SK-MEL-5 (cell line): ENCODE measurements at places on chromosomes 11 and 22.
A peak's percentile ranks its signal among the peaks of the same experiment; 100 is the strongest.

DNA sequence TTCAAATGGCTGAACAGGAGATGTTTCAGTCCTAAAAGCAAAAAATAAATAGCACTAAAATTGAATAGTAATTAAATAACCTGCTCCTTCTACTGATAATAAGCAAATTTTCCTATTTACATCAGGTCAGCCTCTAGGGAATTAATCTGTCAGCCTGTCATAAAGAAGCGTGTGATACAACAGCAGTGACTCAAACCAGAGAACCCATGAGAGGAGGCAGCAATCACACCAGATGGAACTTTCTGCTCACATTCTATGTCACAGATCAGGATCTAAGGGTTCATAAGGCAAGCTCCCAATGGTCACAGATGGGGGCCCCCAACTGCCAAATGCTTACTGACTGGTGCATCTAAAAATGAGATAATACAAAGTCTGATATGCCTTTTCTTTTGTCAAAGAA, 41.1 kb downstream of the RBFOX2 start:
- peak; percentile 37 for DNase-seq

- peak; percentile 32 for DNase-seq
Observed at GRCh38 chr11:110295531-110296225, 736 bp downstream of the RDX start.

- DNase-seq = no peak
Observed at GRCh38 chr22:31619611-31620300, 42.3 kb downstream of the PISD start.

DNA sequence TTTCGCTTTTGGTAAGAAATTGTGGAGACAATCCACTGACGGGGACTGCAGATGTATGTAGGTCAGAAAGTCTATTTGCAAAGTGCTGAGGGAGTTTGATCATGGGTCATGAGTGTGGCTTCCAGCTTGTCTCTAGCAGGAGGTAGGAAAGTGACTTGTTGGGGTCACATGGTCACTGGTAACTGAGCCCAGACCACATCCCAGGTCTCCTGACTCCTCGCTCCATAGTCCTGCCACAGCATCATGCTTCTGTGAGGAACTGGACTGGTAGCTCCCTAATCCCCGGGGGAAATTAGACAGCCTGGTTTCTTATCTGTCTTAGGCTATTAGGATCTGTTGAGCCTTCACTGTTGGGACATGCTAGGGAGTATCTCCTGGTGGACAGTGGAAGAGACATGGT, 142.1 kb downstream of the MYO18B start:
- DNase-seq = no peak

DNA sequence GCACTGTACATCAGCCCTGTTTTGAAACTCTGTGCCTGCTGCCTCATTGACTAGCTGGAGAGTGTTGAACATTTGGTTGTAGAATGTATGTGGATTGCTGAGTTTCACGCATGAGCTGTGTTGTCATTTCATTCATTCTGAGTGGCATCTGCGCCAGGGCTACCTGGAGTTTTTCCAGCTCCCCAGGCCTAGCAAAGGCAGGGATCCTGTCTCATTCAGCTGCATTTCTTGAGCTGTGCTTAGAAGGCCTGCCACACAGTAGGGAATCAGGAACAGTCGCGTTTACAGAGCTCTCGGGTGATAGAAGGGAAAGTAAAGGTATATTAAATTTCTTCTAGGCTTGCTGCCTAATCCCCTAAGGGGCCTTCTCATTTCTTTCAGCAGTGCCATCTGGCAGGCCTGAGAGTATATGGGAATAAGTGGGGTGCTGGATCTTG, 44.3 kb downstream of the PTPRJ start:
- DNase-seq = no peak

DNA sequence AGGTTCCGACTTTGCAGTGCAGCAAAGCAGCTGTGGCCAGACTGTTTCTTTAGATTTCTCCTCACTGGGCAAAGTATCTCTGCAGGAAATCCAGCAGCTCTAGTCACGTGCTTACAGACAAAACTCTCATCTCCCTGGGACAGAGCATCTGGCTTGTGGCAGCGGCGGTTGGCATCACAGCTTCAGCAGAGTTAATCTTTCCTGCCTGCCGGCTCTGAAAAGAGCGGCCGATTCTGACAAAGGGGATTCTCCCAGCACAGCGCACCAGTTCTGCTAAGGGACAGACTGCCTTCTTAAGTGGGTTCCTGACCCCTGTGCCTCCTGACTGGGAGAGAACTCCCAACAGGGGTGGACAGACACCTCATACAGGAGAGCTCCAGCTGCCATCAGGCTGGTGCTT, 1357.3 kb upstream of the TENM4 start:
- DNase-seq = no peak

GRCh38 chr11:74839446-74839845, 90.8 kb downstream of the RNF169 start:
- no peak for DNase-seq

GRCh38 chr11:25734591-25735211, 597.2 kb upstream of the ANO3 start:
- DNase-seq = peak; percentile 63

- DNase-seq = no peak
Observed at GRCh38 chr11:102429691-102430090, 22.9 kb downstream of the TMEM123 start.

DNA sequence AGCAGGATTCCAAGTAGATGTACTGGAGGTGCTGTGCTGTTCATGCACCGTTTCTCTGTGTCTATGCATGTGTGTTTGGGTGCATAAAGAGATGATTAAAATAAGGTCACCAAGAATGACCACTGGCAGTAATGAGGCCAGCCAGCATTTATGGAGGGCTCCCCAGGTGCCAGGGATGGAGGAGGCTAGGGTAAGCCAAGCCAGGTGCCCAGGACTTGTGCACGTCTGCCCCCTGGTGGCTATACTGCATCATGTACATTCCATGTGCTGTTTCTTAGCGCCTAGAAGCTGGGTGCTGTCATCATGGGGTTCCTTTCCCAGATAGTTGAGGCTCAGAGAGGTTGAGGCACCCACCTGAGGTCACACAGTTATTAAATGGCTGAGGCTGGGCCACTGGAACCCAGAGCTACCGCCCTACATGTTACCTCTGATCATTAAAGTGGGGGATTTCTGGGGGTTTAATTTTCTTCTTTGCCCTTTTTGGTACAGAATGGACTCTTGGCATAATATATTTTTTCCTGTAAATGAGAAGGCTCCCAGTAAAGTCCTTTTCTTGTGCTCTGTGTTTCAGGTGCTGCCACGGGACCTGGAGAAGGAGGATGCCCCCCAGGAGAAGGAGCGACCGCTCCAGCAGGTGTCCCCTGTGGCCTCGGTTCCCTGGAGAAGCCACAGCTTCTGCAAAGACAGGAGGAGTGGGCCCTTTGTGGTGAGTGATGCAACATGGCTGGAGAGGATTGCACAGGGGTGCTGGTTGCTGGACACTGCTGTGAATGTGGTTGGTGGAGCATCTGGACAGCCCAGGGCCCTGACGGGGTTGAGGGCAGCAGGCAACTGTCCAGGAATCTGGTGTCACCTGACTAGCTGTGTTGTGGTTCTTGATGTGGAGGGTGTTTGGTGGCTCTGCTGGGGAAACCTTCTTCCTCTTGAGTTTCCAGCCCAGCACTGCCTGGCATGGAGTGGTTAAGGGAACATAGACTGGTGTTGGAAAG, 96.4 kb downstream of the KIAA1671 start:
- peak; percentile 78 for DNase-seq

DNA sequence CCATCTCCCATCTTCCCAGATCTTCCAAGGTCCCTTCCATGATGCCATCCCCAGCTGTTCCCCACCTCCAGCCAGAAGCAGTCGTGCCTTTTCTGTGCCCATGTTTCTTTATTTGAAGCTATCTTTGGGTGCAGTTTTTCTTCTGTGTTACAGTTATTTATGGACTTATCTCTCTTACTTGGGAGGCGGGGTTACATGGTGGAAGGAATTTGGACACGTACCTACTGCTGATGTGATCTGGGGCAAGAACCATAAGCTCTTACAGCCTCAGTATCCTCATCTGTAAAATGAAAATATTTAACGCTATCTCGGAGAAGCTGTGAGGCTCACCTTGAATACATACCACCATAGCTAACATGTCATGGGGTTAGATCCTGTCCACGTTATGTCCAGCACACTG, 98.9 kb downstream of the ZBTB16 start:
- DNase-seq = no peak

GRCh38 chr11:108733479-108734116, 68.7 kb downstream of the DDX10 start:
- no peak for DNase-seq

- DNase-seq = no peak
Observed at GRCh38 chr11:26983645-26984044, 10.3 kb upstream of the FIBIN start.

DNA sequence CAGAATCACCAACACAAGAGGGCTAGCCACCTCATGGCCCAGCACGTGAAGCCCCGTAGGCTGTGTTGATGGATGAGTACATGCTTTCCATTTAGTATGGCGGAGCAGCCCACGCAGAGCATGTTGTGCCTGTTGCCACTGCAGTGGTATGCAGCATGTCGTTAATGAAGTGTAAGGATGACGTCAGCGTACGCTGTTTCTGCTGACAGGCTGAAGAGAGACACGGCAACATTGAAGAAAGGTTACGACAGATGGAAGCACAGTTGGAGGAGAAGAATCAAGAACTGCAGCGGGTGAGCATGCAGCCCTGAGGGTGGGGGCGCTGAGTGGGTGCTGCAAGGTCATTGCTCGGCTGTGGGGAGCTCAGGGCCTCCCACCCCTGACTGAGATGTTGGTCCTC, 62.8 kb downstream of the PPFIA1 start:
- no peak for DNase-seq

DNA sequence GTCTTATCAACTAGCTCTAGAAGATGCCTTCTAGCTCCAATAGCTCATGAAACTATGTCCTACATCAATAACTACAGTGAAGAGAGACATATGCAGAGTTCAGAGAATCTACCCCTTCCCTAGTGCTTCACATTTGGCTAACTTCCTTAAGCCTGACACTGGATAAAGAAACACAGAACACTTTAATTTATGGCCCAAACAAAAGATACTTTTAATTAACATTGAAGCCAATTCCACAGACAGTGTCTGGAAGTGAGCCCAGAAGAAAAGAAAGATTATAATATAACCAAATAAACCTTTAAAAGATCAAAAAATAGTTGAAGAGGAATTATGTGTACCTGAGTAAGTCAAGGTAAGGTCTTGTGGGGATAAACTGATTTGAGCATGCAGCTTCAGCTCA, 255.2 kb downstream of the C11orf87 start:
- DNase-seq = no peak

- DNase-seq = peak; percentile 99
Observed at GRCh38 chr22:38176170-38176741, 5.4 kb downstream of the PLA2G6 start.

DNA sequence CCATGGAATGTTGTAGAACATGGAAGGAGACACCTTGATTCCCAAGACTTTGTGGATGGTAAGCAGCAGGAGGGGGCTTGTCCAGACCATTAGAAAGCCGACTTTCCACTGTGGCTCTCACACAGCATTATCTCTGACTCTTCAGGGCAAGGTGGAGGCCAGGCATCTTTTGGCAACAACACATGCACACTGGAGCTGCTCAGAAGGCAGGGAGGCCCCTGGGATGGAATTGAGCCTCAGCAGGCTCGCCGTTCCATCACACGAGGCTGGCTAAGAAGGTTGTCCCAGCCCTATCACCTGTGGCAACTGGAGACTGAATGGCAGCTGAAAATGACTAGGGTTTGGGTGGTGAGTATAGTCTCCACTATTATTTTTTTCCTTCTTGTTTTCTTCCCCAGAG, 76.3 kb upstream of the TMEM45B start:
- no peak for DNase-seq

DNA sequence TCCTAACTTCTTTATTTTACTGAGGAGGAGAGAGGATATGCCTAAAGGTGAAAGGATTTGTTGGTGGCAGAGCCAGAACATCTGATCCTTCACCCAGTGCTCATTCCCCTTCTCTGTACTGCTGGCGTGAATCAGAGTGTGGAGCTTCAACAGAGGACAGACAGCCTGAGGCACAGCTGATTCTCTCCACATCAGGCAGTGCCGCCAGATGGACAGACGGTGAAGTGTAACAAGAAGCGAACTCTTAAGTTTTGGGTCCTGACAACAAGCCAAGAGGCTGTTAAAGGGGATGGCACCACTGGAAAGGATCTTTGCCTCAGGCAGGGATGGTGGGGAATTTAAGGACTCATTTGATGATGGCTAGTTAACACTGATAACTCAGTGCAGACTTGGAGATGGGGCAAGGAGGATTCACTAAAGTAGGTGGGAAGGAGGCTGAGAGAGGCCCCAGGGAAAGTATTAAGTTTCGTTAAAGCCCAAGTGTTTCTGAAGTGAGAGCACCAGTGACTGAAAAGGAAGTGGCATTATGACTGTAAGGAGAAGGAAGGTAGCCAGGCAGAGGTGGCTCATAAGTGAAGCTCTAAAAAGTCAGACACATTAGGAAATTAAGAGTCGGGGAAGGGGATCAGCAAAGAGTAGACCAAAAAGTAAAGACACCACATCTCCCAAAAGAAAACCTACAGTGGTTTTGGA, 81.3 kb downstream of the CLPB start:
- peak; percentile 95 for DNase-seq

DNA sequence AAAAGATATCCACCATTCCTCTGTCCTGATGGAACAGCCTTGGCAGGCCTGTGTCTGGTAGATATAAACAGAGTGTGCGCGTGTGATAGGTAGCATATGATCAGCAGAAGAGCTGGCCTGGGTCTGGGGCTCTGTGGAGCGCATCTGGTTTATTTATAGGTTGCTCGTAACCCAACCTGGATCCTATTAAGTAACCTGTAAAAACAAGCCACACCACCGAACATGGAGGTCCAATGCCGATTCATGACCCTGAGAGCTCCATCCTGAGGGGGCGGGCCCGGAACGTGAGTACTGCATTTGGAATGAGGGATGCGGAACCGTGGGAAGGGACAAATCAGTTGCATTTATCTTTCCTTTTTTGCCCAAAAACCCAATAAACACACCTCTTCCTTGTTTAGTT, 31.9 kb upstream of the APOL5 start:
- DNase-seq = no peak

GRCh38 chr22:35448523-35448922, 48.6 kb downstream of the MCM5 start:
- no peak for DNase-seq

GRCh38 chr22:46078241-46079092, 71.9 kb upstream of the PPARA start:
- no peak for DNase-seq

- DNase-seq = no peak
Observed at GRCh38 chr22:23045461-23045860, 24.9 kb upstream of the GNAZ start.

GRCh38 chr11:118914178-118914918, 11.4 kb downstream of the BCL9L start:
- DNase-seq = peak; percentile 71

GRCh38 chr22:42365111-42365865, 66.9 kb downstream of the NFAM1 start:
- peak; percentile 60 for DNase-seq
